SK-N-SH (cell line): ENCODE measurements at places on chromosomes 16 and 17. TPM values are rescaled to one million over a fixed set of nuclear protein-coding genes. Genes with fewer than 3 reads are reported as not detected.

DNA sequence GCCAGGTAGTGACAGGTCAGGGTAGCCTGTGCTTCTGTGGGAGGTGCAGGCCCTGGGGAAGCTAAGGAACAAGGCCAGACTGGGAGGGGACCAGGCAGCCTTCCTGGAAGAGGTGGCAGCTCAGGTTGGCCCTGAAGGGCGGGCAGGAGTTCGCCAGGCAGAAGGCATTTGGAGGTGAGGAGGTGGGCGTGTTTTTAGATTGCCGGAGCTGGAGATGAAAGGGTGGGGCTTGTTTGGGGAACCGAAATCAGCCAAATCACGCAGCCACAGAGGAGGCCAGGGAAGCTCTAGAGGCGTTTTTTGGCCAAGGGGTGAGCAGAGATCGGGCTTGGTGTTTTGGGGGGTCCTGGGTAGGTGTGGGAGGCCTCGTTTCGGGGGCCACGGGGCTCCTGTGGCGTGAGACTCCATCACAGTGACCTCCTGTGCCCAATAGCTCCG is 7.6 kb downstream of the ADCY7 start:
- no peak for DNase-seq

Gene ZNF469
- polyA plus RNA-seq, result 0.24 and 0.56 TPM in 2 replicates

DNA sequence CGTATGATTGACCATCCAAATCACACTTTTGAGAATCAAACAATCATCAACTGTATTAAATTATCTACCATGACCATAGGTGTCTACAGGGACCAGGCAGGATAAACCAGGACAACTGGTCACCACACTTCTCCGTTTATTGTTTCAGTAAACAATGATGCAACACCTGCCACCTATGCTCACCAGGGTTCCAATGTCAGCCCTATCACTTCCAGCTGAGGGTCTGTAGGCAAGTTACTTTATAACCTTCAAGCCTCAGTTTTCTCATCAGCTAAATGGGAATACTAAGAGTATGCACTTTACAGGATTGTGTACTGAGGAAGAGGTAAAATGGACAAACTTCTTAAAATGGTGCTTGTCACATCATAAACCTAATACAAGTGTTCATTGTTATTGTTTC is 14.9 kb downstream of the TMEM114 start:
- DNase-seq, result no peak

GRCh38 chr17:7479213-7480088 is at the start of gene ZBTB4:
TSS of gene ZBTB4 (minus strand) at chr17:7479631. CDS start at chr17:7466801, 12,830 bp downstream.
- DNase-seq, result peak; percentile 92

- no peak for DNase-seq
These were observed 7.5 kb upstream of the AXIN2 start for GRCh38 chr17:65568918-65569317.
